ENCODE measurements at places on chromosomes 6 and 20.

DNA sequence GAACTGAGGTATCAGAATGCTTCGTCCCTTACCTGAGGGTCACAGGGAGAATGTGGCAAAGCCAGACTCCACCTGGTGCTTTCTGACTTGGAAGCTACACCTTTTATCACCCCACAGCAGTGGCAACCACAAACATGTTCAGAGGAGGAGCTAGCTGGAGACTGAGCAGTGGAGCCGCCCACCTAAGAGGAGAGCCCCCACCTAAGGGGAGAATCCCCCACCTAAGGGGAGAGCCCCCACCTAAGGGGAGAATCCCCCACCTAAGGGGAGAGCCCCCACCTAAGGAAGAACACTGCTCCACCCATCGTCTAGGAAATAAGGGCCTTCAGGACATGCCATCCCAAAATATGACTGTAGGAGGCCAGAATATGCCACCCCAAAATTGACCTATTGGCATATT lies 4.0 kb downstream of the SLC52A3 start:
- DNase-seq: no peak

DNA sequence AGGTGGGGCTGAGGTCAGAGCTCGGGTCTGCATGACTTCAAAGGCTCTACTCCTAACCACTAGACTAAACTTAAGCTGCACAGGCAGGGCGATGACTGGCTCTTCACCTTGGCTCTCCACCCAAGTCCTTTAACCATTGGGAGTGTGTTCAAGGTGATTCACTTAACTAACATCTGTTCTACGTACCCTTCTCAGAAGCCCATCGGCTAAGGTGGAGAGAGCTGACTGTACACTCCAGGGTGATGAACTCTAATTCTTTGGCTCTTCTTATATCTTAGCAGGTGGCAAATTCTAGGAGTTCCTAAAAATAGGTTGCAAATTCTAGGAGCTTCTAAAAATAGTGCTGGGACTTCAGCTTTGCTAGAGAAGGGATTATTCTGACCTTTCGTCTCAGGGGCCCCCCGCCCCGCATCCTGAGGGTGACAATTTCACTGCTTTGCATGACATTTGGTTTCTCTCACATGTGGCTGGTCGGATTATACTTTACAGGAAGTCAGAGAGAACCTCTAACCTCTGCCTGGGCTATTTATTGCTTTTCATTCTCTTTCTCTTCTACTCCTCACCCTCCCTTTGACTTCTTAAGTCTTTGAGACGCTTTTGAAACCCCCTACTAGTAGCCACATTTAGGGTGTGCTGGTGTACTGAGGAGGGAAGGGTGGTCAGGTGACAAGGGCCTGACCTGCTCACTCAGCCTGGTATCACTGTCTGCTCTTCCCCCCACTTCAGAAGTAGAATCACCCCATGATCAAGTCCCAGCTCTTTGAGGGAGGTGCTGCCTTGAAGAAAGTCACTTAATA lies 55.5 kb downstream of the PRDM1 start:
- DNase-seq: no peak

- no peak for DNase-seq
These were observed 2.0 kb upstream of the HSPA1B start for GRCh38 chr6:31825553-31825952.

DNA sequence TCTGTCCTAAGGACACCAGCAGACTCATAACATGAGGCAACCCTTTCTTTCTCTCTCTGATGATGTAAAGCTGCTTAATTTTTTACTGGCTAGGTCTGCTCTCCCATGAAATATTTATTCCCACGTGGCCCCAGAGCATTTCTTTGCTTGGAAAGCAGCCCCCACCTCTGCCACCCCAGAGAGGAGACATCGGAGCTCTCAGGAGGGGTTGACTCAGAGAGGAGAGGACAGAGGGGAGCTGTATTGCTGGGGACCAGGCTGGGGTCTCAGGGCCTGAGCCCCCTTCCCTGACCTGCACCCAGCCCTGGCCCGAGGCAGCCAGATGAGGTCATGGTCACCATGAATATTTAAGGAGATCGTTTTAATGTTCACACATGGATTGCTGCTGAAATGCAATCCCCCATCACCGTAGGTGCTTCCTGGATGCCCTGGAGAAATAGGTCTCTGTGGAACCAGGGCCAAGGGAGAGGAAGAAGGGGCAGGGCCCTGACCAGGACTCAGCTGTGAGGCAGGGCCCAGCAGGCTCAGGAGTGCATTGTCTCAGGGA lies 117.5 kb downstream of the DLL1 start:
- no peak for DNase-seq

- no peak for DNase-seq
These were observed 306.7 kb downstream of the CDH4 start for GRCh38 chr20:61558726-61559125.

- no peak for DNase-seq
These were observed 448.8 kb downstream of the RNF144B start for GRCh38 chr6:18835976-18836375.

GRCh38 chr6:106275692-106276091 lies 49.9 kb downstream of the ATG5 start:
- DNase-seq: no peak

DNA sequence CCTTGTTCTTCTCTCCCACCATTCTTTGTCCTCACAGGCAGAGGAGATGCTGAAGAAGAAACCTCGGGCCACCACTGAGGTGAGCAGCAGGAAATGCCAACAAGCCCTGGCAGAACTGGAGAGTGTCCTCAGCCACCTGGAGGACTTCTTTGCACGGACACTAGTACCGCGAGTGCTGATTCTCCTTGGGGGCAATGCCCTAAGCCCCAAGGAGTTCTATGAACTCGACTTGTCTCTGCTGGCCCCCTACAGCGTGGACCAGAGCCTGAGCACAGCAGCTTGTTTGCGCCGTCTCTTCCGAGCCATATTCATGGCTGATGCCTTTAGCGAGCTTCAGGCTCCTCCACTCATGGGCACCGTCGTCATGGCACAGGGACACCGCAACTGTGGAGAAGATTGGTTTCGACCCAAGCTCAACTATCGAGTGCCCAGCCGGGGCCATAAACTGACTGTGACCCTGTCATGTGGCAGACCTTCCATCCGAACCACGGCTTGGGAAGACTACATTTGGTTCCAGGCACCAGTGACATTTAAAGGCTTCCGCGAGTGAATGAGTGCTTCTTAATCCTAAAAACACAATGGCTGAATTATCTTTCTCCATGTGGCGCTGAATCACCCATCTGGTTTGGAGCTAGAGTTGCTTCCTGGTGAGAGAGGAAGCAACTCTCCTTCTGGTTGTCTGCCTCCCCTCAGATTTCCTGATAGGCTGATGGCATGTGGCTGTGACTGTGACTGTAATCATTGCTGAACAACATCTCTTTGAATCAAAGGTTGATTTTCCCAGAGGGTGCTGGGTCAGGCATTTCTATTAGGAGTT lies 4.6 kb downstream of the MAD2L1BP start:
- DNase-seq: no peak

GRCh38 chr20:8005575-8006366 lies 13.8 kb downstream of the TMX4 start:
- no peak for DNase-seq

DNA sequence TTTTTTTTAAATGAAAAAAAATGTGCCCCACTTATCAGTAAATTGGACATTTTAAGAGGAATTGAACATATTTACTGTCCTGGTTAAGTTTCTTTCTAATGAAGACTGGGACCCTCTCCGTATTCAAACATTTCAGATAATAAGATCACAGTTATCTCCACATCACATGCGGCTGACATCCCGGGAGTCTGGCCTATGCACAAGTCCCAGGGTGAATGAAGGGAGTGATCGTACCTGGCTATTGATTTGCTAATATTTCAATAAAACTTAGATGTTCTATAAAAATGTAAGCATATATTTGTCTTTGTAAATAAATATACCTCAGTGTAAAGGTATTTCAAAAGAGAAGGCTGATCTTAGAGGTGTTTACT lies 58.1 kb downstream of the FOXC1 start:
- DNase-seq: no peak

- no peak for DNase-seq
These were observed 520 bp downstream of the SLC24A3 start for GRCh38 chr20:19212821-19213502.

DNA sequence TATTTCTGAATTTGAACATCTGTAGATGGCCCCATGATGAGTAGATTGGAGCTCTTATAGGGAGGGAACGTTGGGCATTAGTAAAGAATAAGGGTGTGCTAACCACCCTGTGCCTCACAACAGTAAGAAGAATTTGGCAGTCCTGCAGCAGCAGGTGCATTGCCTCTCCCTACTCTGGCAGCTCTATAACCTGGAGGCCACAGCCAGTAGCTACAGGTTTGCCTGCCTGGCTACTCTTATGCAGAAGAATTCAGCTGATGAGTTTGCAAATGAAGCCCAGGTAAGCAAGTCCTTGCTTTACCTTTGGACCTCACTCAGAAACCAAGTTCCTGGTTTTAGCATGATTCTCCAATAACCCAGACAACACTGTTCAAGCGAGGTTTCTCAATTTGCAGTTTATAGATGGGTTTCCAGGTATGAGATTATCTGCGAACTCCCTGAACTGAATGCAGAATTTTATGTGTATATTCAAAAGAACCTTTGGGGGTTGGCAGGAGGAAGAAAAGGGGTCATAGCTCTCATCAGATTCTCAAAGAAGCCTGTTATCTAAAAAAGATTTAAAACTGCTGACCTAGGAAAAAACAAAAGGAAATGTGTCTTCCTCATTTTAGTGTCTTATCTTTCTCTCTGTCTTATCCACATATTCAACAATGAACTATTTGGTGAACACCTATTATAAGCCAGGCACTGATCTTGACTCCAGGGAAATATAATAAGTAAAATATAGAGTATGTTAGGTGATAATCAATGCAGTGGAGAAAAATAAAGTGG lies 18.9 kb downstream of the TREML1 start:
- DNase-seq: no peak

- no peak for DNase-seq
These were observed 748.2 kb upstream of the NRSN1 start for GRCh38 chr6:23377830-23378229.

GRCh38 chr20:37518606-37519507 lies 2.2 kb upstream of the NNAT start:
- no peak for DNase-seq

GRCh38 chr20:17987988-17988387 lies 19.2 kb downstream of the MGME1 start:
- no peak for DNase-seq

DNA sequence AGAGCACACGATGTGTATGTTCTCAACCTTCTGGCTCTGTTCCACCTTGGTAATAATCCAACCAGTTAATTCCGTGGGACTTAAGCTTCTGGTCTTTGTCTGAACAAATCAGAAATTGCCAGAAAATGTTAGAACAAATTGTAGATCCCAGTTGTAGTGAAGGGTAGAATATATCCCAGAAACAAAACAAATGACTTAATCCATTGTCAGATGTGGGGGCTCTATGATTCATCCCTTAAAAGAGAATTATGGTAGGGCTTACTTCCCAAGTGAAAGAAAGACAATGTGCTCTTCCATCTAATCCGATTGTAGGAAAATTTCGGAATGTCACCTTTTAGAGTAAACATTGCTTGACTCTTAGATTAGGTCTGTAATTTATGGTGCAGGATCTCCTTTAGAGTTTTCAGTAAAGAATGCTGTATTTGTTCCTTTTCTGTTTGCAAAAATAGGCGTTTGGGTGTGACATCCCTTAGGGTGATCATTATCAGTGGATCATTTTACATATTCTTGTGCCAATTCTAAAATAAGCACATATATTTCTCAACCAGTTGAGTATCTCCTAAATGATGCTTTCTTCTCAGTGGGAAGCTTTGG lies 234.5 kb upstream of the ZNF217 start:
- DNase-seq: no peak

DNA sequence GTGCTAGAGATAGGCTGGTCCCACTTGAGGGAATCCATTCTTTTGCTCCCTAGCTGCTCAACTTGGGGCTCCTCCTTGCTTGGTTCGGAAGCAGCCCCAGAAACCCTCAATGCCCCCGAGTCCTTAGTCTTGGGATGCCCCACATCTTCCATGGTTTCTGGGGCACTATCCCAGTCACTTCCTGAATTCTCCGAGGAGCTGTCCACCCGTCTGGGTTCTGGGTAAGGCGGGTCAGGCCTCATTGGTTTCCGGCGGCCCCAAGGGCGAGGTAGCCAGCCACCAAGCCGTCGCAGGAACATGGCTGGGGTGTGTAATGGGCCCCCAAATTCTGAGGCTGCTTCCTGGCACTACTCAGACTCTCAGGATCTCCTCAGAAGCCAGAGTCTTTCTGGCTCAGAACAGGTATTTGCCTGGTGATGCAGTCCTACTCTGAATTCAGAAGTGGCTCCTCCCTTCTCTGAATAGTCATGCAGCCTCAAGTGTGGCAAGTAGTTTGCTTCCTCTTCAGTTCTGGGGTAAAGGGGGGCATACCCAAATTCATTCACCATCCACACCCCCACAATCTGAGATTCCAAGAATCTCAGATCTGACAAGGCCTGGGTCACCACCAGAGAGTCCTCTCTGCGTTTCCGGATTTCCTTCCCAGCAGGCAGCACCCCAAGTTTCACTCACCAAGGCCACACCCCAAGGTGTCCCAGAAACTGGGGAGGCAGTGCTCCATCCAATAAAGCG lies 763 bp downstream of the C6orf47 start:
- DNase-seq: no peak

GRCh38 chr6:146550911-146551310 lies 7.3 kb downstream of the RAB32 start:
- DNase-seq: no peak

DNA sequence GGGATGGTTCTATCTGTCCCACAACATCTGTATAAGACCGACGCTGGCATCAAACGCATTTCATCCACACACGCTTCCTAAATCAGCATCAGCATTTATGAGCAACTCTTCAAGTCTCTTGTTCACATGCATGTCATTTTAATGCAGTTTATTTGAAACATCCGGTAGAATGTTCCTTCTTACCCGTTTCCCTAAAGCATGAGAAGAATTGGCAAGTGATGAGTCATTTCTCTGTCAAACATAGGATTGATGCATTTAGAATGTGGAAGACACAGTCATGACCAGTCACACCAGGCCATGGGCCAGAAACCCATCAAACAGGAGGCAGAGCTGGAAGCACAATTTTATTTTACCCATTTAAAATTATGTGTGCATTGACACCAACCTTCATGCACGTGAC lies 122.8 kb downstream of the UST start:
- DNase-seq: no peak

- DNase-seq: no peak
These were observed 22.9 kb downstream of the STX7 start for GRCh38 chr6:132490024-132490423.

- no peak for DNase-seq
These were observed 50.2 kb downstream of the VAPB start for GRCh38 chr20:58438970-58439808.

GRCh38 chr6:135129136-135129856 lies 51.8 kb upstream of the MYB start:
- no peak for DNase-seq

All from SIG-M5 (cell line).